Stimulated activated CD4-positive, alpha-beta T cell treated with anti-CD3 and anti-CD28 coated beads, TNF-alpha, amount 100 ng/mL, for 48 hours (primary cell): ENCODE measurements at places on chromosomes 5 and 9.
A peak's percentile ranks its signal among the peaks of the same experiment; 100 is the strongest.

GRCh38 chr5:52963636-52964035, 25.5 kb upstream of the ITGA2 start:
- DNase-seq = no peak

DNA sequence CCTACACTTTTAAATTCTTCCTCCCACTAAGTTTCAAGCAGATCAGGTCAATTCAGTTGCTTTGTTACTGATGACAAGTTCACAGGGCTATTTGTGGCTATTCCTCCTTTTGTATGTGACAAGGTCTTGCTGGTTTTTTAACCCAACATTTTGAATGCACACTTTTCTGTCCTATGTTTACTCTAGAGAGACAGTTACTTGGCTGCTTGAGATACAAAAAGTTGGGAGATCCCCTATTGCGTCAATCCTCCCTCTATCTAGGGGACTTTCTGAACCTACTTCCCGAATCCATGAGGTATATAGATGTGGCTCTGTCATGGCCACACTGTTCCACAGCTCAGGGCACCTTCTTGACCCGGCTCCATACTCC, 386.7 kb downstream of the NTRK2 start:
- no peak for DNase-seq

GRCh38 chr9:68551191-68551590, 10.5 kb upstream of the TMEM252 start:
- DNase-seq = no peak

DNA sequence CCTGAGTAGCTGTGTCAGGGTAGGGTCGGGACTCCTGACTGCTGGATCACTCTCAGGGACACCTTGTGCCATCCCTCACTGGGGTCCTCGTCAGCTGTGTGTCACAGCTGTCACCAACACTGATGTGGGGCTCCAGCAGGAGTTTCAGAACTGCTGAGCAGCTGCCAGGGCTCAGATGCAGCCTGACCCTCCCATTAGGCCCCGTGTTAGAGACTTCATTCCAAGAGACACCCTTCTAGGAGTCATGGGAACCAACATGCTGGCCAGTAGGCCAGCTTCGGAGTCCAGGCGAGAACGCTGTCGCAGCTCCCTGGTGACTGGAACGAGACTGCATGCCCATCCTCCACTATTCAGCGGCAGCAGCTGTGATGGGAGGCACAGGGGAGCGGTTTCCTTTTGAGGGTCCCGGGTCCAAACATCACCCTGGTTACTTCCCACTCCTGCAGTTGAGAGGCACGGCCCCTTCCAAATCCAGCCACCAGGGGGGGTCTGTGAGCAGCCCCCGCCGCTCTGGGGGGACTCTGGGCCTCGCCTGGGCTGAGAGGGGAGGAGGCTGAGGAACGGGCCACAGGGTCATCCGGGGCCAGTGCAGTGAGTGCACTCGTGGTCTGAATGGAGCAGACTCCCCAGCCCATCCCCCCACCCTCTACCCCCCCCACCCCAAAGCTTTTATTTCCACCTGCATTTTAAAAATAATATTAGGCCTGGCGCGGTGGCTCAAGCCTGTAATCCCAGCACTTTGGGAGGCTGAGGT, 12.6 kb upstream of the TCF7 start:
- no peak for DNase-seq

- no peak for DNase-seq
Measured at GRCh38 chr5:73740274-73740790, 114.3 kb downstream of the ARHGEF28 start.

DNA sequence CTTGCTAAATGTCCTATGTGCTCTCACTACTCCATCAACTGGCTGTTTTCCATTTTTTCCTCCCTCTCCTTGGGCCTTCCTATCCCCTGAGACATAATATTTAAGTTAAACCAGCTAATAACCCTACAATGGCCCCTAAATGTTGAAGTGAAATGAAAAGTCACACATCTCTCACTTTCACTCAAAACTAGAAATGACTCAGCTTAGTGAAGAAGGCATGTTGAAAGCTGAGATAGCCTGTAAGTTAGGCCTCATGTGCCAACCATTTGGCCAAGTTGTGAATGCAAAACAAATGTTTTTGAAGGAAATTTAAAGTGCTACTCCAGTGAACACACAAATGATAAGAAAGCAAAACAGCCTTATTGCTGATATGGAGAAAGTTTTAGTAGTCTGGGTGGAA, 48.8 kb upstream of the CDH10 start:
- DNase-seq = no peak

DNA sequence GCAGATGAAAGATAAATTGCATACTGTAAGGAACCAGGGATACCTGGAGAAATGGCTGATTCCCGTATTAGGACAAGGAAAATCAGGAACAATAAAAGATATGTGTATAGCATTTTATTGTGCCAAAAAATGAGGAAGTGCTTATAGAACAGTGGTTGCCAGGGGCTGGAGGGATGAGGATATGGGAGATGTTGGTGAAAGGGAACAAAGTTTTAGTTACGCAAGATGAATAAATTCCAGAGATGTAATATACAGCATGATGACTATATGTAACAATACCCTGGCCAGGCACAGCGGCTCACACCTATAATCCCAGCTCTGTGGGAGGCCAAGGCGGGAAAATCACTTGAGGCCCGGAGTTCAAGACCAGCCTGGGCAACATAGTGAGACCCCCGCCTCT, 101.8 kb downstream of the CDK5RAP2 start:
- DNase-seq = no peak

GRCh38 chr5:158368686-158369085, 509.7 kb upstream of the CLINT1 start:
- no peak for DNase-seq

DNA sequence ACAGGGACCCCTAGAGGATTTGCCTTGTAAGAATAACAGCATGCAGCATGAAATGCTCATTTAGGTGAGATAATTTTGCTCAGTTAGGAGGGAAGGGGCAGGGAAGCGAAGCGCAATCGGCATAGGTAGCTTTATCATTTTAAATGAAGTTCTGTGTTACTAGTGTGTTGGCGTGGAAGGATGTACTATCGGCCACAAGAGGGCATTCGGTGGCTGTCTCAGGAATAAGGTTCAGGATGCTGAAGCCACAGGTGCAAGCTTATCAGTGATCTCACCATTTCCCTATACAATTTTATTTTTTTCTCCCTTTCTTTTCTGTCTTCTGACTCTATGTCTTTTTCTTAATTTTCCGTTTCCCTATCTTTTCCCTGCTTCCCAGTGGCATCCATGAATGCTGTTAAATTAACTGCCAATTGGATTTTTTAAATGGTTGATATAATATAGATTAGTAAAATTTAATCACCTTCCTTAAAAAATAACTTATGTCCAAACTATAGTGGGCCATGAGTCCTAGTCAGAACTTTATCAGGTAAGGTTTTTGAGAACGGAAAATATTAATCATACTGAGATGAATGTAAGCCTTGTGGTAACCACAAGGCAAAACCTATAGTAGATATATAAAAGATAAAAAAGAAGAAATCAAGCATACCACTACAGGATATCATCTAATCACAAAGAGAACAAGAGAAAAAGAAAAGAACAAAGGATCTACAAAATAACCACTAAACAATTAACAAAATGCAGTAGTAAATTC, 1.2 kb upstream of the INSL6 start:
- DNase-seq = peak; percentile 27

DNA sequence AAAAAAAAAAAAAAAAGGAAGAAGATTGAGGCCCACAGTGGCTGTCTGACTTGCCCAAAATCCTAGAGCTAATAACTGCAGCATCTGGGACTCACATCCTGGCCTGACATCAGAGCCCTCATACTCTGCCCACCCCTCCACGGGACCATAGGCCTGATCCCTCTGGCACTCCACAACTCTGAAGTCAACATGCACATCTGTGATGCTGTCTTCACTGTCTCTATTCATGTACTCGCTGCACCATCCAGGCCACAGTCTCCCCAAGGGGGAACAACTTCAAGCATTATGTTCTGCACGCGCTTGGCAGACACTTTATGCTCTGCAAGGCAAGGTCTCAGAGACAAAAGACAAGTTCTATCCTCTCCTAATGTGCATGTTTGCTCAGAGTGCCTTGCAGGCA, 158.2 kb downstream of the SPOCK1 start:
- no peak for DNase-seq

DNA sequence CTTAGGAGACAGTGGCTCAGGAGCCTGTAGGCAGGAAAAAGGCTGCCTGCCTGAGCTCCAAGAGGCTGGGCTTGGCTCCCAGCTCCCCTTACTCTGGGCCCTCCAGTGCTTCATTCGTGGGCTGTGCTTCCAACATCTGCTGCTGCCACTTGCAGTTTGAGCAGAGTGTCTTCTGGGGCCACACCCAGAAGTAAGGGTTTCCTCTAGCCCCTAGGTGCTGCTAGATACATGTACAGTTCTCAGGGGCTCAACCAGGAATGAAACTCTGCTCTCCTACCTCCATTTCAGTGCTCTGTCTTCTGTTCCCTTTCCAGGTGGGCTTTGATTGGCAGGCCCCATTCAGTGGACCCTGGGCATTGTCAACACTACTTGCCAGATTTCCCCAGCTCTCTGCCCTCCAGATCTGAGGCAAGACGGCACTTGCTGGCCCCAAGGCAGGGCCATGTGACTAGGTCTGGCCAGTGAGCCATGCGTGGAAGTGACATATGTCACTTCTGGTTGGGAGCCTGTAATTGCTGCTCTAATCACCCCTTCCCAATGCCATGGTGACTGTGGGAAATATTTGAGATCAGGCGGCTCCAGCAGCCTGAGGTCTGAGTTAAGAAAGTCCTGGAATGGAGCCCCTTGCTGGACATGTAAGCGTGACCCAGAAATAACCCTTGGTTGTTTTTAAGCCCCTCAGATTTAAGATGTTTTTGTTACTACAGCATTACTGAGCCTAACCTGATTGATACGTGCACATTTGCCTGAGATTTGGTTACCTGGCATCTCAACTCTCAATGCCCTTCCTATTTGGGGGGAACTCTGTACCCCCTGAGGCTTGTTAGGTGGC, 9.4 kb upstream of the BOD1 start:
- no peak for DNase-seq

DNA sequence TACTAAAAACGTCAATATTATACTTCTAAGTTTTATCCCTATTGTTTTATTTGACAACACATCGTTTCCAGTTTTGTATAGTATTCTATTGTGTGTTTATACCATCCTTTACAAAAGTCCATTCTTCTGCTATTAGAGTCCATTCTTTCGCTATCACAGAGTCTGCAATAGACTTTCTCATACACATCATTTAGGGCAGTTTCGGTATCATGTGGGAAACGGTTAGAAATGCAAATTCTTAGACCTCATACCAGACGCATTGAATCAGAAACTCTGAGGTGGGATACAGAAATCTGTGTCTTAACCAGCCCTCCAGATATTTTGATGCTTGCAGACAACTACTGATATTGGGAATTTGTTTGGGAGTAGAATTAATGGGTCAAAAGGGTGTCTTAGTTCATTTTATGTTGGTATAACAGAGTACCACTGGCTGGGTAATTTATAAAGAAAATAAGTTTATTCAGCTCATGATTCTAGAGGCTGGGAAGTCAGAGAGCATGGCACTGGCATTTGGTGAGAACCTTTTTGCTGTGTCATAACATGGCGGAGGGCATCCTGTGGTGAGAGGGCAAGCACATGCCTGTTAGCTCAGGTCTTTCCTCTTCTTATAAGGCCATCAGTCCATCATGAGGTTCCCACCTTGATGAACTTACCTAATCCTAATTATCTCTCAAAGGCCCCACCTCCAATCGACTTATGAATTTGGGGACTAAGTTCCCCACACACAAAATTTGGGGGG, 21.1 kb downstream of the CARTPT start:
- no peak for DNase-seq

DNA sequence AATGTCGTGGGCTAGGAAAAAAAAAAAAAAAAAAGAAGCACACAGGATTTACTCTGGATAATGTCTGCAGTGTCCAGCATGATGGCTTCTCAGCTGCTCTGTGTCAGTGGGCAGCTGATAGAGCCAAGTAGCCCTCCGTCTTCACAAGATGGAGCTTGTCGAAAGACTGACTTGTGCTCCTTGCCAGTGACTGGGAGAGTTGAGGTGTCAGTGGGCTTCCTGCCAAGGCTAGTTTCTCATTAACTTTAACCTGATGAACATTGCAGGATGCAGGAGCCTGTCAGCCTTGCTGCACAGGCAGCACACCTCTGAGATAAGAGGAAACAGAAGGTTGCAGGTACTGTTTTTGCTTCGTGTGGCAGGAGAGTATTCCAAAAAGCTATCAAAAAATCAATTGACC, 171.4 kb upstream of the SGCD start:
- DNase-seq = no peak

DNA sequence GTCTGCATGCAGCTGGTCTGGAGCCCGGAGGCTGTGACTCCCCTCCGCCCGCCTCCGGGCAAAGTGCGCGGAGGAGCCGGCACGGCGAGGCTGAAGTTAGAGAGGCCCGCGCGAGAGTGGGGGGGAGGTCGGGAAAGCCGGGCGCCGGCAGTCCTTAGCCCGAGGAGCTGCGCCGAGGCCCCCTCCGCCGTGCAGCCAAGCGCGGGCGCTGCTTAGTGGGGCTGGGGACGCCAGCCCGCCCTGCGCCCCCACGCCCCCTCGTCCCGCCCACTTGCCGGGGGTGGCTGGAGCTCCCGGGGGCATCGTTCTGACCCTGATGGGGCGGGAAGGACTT, 403 bp downstream of the NINJ1 start:
- DNase-seq = no peak

GRCh38 chr9:113963696-113964494, 87.8 kb downstream of the ZNF618 start:
- DNase-seq = no peak

DNA sequence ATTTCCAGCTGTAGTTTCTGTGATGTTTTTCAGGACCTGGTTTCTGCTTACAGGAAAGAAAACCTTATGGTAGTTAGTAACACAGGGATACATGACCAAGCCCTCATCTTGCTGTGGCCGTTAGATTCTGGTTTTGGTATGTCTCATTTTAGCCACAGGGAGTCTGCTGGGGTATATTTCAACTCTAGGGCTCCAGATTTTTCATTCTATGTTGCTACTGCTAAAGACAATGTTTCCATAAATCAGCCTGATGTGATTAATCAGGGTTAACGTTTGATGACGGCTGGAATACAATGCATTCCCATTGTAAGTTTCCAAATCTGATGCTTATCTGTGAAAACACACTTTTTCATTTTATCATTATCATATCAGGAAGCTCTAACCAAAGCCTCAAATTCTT, 48.2 kb downstream of the P4HA2 start:
- no peak for DNase-seq

DNA sequence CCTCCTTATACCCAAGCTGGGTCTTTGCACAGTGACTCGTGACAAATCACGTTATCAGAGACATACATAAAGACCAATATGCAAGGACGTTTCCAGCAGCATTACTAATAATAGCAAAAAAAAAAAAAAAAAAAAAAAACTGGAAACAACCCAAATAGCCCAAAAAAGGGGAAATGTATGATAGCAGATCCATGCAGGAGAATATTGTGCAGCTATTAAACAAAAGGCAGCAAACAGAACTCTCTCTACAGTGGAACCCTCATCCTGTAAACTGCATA, 37.7 kb downstream of the C5orf15 start:
- DNase-seq = no peak

DNA sequence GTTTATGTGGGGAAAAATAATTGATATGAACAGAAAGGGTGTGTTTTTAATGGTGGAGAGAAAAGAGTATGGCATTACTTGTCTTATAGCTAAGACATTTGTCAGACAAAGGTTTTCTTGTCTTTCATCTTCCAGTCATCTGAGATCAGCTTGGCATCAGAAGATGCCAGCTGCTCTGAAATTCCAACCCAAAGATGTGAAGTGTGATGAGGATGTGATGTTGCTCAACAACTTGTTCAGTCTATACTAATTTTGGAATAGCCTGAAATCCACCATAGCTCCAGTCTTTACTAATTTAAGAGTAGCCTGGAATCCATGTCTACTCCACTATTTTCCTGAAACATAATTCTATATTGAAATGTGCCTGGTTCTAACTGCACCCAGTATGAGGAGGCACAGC, 182.3 kb downstream of the CFAP90 start:
- DNase-seq = no peak
